ENCODE measurements at places on chromosomes 3 and 15.

GRCh38 chr3:132209855-132210254 lies 107.4 kb upstream of the ACP3 start:
- no peak for DNase-seq

DNA sequence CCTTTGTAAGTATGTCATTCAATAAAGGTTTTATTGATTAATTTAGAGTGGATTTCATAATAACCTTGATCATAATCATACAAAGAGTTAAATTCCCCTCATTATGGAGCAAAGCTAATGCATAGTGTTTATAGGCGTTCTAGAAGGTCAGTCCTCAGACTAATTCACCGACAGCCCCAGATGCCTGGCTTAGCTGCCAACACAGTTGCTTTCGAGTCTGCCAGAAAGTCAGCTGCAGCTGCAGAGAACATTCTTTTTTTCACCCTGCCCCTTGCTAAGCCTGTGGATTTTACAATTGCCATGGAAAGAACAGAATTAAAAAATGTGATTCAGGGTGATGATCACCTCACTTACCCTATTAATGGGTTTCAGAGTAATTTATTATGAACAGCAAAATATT lies 21.2 kb downstream of the CADM2 start:
- peak; percentile 10 for DNase-seq

DNA sequence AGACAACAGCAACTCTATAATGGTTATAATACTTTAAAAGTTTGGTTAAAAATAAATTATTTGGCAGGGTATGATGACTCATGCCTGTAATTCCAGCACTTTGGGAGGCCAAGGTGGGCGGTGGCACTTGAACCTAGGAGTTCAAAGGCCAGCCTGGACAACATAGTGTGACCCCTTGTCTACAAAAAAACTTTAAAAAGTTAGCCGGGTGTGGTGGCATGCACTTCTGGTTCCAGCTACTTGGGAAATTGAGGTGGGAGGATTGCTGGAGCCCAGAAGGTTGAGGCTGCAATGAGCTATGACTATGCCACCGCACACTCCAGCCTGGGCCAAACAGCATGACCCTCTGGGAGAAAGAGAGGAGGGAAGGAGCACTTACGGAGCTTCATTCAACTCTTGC lies 7.7 kb upstream of the TRPC1 start:
- DNase-seq, result no peak

DNA sequence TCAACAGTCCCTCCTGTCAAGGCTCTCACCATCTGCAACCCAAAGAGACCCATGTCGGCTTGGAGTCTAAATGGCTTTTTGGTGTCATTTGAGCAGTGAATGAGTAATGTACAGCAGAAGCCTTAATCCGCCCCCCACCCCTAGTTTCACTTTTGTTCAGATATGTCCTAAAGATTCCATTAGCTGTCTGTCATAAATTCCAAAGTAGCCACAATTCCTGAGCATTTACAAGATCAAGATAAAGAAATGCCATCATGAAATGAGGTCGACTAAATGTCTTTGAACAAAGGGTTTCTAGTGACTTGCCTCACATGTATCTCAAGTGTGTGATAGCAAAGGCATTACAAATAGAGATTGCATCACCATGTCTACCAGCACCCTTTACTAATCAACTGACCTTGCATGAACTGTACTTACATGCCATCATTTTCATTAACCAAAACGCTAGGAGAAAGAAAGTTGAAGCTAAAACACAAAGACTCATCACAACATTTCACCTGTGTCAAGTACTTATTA lies 123.8 kb upstream of the PHLDB2 start:
- no peak for DNase-seq

- DNase-seq, result no peak
Observed at GRCh38 chr3:198061119-198062067, 101.4 kb downstream of the LMLN start.

- no peak for DNase-seq
Observed at GRCh38 chr3:149473357-149474249, 894 bp upstream of the TM4SF4 start.

GRCh38 chr3:110677506-110677905 lies 394.1 kb upstream of the NECTIN3 start:
- DNase-seq, result no peak

- no peak for DNase-seq
Observed at GRCh38 chr3:188943591-188943990, 228.2 kb upstream of the TPRG1 start.

DNA sequence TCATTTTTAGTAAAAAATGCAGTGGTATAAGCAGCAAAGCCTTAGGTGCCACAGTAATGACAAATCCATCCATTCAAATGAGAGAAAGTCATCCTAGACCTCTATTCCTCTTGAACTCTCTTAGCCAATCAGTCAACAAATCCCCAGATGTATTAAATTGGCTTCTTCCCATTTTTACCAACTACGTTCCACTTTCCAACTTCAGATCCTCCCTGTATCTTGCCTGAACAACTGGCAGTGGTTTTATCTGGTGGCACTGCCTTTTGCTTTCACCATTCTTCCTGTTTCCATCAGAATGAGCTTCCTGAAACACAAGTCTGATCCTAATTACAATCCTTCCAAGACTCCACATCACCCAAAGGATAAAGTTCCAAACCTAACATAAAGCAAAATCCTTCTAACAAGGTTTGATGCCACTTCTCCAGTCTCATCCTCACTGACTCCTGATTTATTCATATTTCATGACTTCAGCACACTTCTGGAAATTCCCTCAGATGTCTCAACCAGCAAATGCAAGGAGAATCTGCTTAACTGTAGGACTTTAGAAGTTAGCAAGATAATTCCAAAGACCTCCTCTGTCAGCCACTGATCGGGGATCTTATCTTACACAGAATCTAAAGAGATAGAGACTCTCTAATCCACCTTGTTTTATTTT lies 69.8 kb upstream of the SLC4A7 start:
- no peak for DNase-seq

DNA sequence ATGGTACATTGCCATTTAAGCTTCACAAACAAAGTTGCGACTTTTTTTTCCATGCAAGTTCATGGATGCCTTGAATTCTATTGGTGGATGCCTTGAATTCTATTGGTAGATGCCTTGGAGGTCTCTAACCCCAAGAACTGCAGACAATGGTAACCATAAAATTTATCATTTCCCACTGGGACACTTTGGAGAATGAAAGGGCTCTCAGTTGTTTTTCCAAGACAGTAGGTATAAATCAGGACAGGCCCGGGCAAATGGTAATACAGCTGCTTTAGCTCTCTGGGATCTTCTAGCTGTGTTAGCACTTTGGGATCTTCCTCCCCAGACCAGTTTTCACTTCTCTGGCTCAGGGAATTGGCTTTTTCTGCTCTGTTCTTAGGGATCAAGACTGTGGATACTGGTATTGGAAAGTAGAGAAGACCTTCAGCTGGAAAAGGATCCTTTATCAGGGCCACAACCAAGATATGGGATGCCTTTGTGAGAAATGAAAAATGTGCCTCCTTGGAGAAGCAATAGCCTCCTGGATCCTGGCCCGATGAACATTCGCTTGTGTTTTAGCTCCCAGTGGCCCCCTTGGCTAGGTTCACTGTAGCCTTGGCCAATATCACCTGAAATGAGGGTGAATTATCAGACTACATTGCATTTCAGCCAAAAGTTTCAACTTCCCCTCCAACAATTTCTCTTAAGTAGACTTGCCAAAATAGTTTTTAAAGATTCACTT lies 8.3 kb downstream of the LRRC3B start:
- no peak for DNase-seq

- peak; percentile 55 for DNase-seq
Observed at GRCh38 chr3:107525644-107526305, 3.0 kb downstream of the BBX start.

- no peak for DNase-seq
Observed at GRCh38 chr3:188747489-188747888, 424.3 kb upstream of the TPRG1 start.

GRCh38 chr3:102980355-102980696 lies 545.5 kb downstream of the ZPLD1 start:
- no peak for DNase-seq

DNA sequence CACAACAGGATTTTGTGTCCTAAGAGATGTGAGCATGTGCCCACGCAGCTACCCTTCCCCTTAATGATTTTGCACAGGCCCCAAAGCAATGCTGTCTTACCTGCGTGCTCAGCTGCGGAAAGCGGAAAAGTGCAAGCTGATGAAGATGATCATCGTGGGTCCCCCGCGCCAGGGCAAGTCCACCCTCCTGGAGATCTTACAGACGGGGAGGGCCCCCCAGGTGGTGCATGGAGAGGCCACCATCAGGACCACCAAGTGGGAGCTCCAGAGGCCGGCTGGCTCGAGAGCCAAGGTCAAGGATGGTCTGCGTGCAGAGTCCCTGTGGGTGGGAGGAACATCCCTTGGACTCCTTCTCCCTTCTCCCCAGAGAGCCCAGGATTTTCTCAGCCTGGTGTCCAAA lies 103.1 kb downstream of the LRRK1 start:
- DNase-seq, result no peak

Data from SK-N-SH (cell line).